Karpas-422 (cell line): ENCODE measurements at places on chromosomes 7 and 10.

GRCh38 chr7:22146961-22147512 is 201.3 kb upstream of the CDCA7L start:
- DNase-seq: no peak

DNA sequence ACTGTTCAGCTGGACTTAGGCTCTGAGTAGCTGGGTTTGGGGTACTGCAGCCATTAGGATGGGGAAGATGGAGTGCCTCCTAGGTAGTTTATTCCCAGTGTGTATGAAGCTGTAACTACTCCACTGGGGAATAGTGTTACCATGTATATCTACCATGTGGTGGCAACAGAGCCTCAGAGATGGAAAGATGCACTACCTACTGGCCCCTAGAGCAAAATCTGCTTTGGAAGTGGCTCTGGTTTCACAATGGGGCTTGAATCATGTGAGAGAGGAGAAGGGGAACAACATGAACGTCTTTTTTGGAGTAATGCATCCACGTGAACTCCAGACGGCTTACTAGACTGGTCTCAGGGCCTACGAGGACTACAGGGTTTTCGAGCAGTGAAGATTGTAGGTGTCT is 167.3 kb downstream of the CALCR start:
- DNase-seq: no peak

DNA sequence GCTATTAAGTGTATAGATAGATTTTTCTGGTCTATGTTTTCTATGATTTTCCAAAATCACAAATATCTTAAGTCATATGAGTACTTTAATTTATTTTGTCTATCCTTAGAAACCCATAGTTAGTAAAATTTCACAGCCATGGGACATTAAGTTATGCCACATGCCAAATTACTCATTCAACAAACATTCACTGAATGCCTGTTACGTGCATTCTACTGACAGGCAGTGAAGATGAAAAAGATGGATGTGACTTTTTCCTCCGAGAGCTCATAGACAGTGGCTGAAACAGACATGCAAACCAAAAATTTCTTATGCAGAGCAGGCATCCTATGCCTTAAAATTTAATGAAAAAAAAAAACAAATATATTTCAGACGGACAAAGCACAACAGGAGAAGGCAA is 84.9 kb downstream of the CHRM2 start:
- no peak for DNase-seq

DNA sequence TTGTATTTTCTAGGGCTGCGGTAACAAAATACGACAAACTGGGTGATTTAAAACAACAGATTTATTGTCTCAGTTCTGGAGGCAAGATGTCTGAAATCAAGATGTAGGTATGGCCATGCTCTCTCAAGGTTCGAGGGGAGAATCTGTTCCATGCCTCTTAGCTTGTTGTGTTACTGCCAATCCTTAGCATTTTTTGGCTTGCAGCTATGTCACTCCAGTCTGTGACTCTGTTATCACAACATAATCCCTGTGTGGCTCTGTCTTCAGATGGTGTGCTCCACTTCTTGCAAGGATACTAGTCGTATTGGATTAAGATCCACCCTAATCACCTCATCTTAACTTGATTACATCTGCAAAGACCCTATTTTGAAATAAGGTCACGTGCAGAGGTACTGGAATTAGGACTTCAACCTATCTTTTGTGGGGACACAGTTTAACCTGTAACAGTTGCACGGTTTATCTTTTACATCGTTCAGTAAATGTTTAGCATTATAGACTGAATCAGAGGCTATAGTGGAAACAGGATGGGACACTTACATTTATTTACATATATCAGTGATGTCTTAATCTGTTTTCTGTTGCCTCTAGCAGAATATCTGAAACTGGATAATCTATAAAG is 3.1 kb downstream of the C1GALT1 start:
- DNase-seq: no peak

DNA sequence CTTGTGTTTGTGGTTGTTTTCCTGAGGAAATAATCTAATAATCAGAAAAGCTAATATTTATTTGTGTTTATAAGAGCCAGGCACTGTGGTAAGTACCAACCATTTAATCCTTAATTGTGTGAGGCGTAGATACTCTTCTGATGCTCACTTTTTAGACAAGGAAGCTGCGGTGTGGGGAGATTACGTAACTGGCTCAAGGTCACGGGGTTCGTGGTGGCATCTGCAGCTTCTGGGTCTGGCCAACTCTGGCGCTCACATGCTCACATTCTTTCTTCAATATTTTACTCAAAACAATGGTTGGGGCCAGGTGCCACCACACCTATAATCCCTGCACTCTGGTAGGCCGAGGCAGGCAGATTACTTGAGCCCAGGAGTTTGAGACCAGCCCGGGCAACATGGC is 77.6 kb downstream of the RALA start:
- DNase-seq: no peak

DNA sequence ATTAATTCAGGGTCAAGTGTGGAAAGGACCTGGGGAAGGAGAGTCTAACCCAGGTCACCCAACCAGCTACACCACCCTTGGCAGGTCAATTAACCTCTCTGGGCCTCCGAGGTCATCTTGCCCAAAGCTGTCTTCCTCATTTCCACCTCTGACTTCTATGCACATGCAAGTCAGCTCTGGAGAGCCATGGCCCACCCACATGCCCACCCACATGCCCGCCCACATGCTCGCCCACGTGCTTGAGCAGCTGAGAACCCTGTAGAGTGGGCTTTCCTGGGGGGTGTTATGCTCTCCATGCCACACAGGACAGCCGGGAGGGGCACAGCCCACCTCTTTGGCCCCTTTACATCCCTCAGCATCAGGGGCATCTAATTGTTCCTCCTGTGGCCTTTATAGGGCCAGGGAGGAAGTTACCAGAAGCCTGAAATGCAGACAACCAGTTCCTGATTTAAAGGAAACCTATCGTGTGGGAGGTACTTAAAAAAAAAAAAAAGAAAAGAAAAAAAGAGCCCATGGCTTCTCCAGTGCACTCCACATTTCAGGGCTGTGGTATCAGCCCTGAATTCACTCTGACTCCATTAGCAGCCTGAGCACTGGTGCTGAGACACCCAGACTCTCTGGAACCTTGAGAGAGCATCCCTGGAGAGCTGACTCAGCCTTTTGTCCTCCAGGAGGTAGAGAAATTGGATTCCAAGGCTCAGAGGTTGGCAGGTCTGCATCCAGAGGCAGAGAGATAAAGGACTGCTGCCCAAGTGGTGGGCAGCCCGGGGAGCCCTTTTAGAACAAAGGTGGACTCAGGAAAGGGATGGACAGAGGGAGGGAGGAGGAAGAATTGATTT is 176.2 kb upstream of the ZMIZ1 start:
- no peak for DNase-seq

- no peak for DNase-seq
Measured at GRCh38 chr10:63584725-63585035, 63.5 kb downstream of the REEP3 start.

DNA sequence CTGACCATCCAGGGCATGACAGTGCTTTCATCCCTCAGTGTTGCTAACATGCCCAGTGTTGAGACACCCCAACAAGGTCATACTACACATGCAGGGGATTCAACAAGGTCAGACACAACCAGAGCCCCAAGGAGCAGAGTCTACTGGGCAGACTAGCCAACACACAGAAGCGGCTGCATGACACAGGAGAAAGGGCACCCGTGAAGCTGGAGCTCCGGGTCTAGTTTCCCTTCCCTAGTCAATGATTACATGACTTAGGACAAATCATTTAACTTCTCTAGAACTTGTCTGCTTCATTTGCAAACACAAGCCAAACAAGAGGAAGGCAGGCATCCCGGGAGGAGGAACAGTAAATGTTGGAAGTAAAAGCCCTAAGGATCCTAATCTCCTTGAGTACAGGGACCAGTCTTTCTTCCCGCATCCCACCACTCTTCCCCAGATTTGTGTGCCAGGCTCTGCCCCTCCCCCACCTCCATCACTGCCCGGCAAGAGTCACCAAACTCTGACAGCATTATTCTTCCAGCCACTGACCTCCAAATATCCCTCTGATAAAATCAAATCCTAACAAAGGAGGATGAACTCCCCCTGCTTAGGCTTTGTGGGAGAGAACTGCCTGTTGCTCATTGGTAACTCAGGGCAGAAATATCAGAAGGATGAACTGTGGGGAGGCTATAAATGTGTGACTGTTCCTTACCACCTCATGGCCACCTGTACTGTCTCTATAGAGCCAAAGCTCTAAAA is 104.3 kb downstream of the KCNMA1 start:
- DNase-seq: no peak
